ENCODE measurements at places on chromosomes 16 and 17.

DNA sequence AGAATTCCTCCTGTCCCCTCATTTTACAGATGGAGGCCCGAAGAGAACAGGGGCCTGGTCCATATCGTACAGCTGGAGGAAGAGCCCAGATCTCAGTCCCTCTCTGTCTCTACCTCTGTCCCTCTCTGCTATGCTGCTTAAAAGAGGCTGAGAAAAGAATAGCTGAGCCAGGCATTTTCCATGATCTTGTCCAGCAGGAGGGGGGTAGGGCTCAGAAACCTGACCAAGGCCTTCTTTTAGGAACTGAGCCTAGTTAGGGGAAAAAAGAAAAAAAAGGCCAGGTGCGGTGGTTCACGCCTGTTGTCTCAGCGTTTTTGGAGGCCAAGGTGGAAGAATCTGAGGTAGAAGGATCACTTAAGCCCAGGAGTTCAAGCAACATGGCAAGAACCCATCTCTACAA, 84.2 kb downstream of the MGAT5B start:
- no peak for DNase-seq

GRCh38 chr17:55248077-55248476, 16.7 kb upstream of the HLF start:
- no peak for DNase-seq

DNA sequence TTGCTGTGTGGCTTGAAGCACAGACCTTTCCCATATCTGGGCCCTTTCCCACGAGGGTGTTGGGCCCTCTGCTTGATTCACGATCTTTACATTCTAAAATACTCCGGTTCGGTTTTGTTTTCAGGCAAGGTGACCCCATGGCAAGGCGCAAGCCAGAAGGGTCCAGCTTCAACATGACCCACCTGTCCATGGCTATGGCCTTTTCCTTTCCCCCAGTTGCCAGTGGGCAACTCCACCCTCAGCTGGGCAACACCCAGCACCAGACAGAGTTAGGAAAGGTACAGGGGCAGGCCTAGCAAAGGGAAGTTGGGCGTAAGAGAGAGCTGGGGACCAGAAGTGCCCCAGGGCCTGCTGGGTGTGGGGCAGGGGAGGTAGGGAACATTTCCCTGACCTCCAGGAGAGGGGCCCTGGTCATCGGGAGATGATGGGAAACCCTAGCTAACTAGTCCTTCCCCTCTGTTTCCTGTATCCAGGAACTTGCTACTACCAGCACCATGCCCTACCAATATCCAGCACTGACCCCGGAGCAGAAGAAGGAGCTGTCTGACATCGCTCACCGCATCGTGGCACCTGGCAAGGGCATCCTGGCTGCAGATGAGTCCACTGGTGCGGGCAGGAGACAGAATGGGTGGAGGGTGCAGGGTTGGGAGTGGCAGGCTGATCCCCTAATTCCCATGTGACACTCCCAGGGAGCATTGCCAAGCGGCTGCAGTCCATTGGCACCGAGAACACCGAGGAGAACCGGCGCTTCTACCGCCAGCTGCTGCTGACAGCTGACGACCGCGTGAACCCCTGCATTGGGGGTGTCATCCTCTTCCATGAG, 1.4 kb downstream of the ALDOA start:
- DNase-seq: no peak

DNA sequence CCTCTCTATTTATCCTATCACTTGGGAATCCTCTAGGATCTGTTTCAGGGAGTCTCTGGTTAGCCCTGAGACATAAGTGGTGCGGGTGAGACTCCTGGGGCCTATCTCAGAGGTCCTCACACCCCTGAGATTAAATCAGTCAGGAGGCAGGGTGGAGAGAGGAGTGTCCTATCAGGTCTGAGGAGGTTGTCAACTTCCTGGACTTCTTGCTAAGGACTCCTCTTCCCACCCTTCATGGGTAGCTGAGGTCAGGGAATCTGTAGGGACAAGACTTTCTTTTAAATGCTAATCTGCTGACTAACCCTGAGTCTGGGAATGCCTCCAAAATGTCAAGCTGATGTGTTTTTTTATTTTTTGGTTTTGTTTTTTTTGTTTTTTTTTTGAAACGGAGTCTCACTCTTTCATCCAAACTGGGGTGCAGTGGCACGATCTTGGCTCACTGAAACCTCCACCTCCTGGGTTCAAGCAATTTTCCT, 6.6 kb upstream of the ARMC5 start:
- no peak for DNase-seq

GRCh38 chr17:78101112-78101511, 27.4 kb downstream of the TMC6 start:
- DNase-seq: no peak

- DNase-seq: no peak
These were observed 3.9 kb upstream of the CDT1 start for GRCh38 chr16:88799569-88800276.

GRCh38 chr16:15961060-15961511, 11.7 kb downstream of the ABCC1 start:
- no peak for DNase-seq

GRCh38 chr16:84617041-84617790, 662 bp downstream of the COTL1 start:
- DNase-seq: no peak

- no peak for DNase-seq
These were observed 24.2 kb downstream of the RDM1 start for GRCh38 chr17:35906191-35906925.

- DNase-seq: peak; percentile 70
These were observed 688 bp downstream of the FBRS start for GRCh38 chr16:30658731-30659506.

- DNase-seq: no peak
These were observed 15.1 kb downstream of the NOD2 start for GRCh38 chr16:50708373-50709060.

- DNase-seq: no peak
These were observed 50.1 kb downstream of the RNF112 start for GRCh38 chr17:19461116-19461515.

DNA sequence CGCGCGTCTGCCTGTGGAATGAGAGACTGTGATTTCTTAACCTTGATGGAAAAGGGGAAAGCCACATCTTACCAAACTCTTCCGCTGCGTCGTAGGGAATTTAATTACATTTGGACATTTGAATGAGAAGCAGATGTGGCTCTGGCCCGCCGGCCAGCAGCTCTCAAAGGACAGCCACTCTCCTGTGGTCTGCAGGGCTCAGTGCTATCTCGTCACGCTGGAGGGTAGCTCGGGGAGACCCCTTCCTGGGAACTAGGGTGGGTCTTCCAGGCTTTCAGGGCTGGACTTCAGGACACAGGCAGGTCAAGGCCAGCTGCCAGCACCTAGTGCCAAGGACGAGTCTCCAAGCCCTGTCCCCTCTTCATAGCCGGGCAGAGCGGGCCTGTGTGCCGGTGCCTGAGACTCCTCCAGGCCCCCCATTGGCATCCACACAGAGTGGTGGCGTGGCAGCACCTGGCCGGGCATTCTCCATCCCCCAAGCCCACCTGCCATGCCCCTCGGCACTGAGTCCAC, 15.9 kb upstream of the TBX2 start:
- no peak for DNase-seq

DNA sequence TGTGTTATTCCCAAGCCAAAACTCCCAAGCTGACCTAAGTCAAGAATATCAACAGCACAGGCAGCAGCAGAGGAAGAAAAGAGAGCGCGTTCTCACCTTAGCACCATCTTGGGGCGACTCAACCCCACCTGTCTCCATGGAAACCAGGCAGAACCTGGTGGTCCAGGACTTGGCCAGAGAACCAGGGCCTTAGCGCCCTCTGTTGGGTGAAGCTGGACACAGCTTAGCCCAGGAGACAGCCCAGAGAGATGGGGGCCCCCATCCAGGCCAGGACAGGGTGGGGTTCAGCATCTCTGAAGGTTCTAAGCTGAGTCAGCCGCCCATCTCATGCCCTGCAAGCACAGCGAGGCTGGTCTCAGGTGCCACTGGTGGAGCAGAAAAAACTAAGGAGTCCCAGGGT, 60.1 kb upstream of the TMEM132E start:
- no peak for DNase-seq

DNA sequence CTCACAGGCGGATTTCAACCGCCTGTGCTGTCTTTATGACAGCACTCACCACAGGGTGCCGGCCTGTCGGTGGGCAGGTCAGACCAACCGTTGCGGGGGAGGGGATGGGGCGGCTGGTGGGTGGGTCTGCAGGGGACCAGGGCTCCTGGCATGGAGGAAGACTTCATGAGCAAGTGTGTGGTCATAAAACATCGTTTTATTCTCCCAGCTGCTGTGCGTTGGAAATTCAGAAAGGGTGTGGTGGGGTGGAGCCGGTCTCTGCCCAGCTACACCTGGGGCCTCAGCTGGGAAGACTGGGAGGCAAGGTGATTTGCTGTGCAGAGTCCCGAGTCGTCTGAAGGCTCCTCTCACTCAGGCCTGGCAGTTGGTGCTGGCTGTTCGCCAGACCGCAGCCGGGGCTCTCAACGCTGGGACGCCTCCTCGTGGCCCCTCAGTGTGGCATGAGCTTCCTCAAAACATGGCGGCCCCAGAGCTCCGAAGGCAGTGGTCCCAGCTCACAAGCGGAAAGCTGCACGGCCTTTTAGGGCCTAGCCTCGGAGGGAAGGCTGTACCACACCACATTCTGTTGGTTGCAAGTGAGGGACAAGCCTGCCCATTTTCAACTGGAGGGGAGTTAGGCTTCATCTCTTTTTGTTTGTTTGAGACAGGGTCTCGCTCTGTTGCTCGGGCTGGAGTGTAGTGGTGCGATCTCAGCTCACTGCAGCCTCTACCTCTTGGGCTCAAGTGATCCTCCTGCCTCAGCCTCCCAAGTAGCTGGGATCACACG, 45.8 kb upstream of the GSE1 start:
- DNase-seq: no peak

DNA sequence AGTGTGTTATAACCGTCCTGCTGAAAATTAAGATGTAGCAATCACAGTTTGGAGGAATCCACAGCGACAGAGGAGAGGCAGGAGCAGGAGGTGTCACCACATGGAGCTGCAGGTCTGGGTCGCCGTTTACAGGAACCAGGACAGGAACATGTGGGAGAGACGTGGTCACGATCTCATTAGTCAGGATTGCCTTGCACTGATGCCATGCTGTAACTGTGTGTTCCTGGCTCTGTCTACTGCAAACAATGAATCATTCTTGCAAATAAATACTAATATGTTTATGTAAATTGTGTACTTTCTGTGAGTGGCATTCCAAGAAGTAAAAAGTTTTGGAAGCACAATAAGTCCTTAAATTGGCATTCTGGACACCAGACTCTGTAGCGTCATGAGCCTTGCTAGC, 271.8 kb downstream of the CPPED1 start:
- DNase-seq: no peak

GRCh38 chr17:75566834-75567233, 20.8 kb upstream of the MYO15B start:
- DNase-seq: no peak

- DNase-seq: no peak
These were observed at the start of gene MYL4 for GRCh38 chr17:47208744-47209488. TSS of gene MYL4 (plus strand) at chr17:47209348. CDS start at chr17:47209423, 75 bp downstream.

- no peak for DNase-seq
These were observed 190.4 kb downstream of the USP22 start for GRCh38 chr17:20852239-20852989.

- no peak for DNase-seq
These were observed 2.1 kb downstream of the P2RX5 start for GRCh38 chr17:3693829-3694231.

- DNase-seq: peak; percentile 68
These were observed 100.7 kb downstream of the MGAT5B start for GRCh38 chr17:76968707-76969597.

DNA sequence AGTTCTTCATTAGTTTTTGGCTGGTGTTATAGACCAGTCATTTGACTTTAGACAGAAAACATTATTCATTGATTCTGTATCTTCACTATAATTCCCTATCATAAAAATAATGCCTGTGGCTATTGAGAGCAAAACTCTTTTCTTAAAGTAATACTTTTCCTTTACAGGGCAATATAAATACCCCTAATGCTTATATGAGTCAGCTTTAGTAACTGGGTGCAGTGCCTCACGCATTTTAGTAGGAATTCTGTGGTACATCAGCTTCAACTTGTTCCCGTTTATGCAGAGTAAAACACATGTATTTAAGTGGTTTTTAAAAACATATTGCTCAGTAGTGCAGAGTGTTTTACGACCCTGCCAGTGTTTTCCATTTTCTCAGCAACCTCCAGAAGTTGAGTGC, 68.1 kb downstream of the SEC14L1 start:
- DNase-seq: no peak

DNA sequence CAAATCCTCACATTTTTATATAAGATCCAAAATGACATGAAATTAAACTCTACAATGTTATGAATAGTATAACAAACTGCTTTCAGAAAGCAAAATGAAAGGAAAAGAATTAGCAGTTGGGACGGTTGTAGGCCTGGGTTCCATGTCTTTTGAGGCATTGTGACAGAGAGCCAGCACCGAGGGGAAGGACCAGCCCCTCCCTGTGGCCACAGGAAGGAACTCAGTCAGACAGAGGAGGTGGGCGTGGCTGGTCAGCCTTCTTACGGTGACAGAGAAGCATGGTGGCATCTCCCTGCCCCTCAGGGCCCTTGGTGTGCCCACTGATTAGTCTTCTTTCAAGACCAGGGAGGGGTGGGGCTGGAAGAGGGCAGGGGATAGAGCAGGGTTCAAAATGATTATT, 5.7 kb downstream of the ZNF319 start:
- DNase-seq: peak; percentile 62

DNA sequence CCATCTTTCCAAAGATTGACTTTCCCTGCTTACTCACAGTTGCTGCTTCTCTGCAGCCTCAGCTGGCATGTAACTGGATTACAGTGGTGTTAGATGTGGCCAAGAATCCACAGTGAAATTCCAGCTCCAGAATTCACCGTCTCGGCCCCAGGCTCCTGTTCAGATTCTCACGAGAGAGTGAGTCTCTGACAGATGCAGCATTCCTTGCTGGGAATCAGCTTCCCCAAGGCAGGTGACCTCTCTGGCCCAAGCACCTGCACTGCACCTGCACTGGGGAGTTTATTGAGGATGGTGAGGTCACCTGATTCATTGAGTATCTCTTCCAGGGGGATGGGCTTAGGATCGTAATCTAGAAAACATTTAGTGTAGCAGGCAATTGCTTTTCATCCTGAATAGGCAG, 600.5 kb upstream of the RBFOX1 start:
- DNase-seq: no peak

GRCh38 chr17:60573236-60574051, 26.5 kb upstream of the PPM1D start:
- no peak for DNase-seq

DNA sequence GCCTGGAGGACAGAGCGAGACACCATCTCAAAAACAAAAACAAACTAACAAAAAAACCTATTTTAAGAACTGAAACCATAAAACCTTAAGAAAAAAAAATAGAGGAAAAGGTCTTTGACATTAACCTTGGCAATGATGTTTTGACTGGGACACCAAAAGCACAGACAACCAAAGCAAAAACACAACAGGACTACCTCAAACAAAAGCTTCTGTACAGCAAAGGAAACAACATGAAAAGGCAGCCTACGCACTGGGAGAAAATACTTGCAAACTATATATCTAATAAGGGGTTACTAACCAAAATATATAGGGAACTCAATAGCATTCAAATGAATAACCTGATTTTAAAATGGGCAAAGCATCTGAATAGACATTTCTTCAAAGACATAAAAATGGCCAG, 32.3 kb downstream of the CDR2 start:
- no peak for DNase-seq

All from GM12891 (cell line).